ENCODE measurements at places on chromosomes 1 and 21.

DNA sequence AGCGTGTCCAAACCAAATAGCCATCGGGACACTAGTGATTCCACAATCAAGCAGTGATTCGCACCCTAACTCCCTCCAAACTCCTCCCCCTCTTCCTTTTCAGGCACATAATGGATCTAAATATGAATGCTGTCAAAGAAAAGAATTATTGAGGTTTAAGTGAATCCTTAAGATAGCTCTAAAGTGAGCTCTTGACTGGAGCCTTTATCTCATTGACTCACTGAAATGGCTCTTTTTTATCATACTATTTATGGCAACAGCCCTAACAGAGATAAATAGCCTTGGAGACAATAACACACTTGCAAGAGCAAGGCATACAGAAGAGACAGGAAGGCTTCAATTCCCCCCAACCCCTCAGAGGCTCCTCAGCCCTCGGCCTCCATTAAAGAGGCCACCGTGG is 143.3 kb downstream of the PLXNA2 start:
- no peak for DNase-seq

DNA sequence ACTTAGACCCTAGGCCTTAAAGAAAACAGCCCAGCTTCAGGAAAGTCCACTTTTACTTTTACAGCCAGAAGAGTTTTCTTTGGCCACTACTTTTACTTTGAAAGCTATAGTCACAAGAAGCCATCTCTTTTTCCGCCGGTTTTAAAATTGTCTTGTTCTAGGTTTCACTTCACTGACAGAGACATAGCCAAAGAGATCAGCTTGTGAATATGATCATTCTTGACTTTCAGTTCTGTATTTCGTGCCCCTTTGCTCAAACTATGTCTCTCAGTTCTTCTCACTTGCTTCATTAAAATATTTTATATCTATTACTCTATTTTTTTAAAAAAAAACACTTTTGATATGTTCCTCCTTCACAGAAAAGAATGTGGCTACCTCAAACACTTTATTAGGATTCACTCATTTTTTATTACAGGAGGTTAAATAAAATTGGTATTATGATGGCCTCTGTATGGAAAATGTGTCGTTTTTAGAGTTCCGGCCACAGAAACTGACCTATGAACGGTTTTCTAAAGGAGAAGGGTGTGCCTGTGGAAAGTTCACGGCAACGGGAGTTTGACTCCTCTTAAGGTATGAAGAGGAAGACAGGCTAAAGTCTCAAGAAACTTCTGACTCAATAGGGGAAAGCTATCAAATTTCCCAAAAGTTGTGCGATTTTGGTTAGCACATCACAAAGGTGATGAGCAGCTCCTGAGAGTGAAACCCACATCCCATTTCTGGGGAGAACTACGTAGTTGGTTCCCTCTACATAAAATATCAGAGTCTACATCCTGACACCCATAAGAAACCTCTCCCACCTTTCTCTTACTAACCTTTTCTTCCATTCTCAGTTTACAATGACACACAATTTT is 1.2 kb downstream of the MCOLN2 start:
- DNase-seq: no peak

GRCh38 chr1:30677471-30677870 is 45.9 kb downstream of the MATN1 start:
- DNase-seq: no peak

DNA sequence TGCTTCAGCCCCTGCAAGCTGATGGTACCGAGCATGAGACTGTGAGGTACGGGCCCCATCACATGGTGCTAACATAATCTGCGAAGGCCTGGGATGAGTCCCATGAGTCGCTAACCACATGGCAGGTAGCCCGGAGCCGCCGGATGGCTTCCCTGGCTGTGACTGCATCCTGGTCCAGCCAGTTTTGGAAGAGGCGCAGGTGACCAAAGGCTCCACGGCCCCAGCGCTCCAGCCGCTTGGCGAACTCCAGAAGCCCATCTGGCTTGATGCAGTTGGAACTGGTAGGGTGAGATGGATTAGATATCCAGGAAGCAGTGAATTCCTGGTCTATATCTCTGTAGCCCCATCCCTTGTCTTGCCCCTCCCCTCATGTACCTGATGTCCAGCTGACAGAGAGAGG is 24.6 kb downstream of the LRRC41 start:
- DNase-seq: no peak

GRCh38 chr1:165109013-165109412 is 247.5 kb downstream of the LMX1A start:
- no peak for DNase-seq

DNA sequence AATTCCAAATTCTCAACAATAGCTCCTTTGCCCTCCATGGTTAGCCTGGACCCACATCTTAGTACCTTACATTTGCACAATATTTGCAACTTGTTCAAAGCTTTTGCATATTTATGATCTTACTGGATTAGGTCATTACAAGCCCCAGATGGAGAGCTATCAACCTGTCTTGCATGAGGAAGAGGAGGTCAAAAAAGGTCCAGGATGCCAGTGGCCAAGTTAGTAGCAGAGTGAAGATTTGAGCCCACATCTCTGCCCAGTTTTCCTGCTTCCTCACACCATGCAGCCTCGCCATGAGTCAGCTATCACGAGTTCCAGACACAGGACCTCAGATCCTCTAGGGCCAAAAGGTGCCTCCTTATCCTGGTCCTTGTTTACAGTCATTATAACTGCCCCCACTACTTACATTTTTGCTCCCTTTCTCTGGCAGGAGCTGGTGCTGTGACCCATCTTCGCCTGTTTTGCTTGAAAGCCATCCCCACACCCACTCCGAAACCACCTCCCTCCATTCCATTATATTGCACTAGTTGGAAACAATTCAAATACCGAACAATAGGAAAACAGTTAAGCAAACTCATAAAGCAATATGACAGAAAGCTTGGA is 5.0 kb upstream of the AHCYL1 start:
- no peak for DNase-seq

- no peak for DNase-seq
Measured at GRCh38 chr1:241503444-241503843, 16.1 kb downstream of the FH start.

DNA sequence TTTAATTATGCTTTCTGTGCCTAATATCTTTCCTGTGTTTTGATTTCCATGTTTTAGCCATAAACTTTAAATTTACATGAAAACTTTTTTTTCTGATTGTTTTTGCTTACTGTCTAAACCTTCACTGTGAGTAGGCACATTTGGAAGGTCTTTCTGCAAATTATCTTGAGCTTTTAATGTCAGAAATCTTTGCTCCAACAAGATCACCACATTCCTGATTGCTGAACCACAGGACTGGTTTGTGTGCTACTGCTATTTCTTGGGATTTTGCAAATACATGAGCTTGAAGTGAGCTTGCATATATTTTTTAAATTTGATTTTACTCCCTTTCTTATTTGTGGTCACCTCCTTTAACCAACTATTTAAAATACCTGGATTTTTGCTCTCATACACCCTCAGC is 61.3 kb downstream of the PTBP2 start:
- no peak for DNase-seq

- no peak for DNase-seq
Measured at GRCh38 chr1:214259353-214259977, 21.5 kb upstream of the SMYD2 start.

DNA sequence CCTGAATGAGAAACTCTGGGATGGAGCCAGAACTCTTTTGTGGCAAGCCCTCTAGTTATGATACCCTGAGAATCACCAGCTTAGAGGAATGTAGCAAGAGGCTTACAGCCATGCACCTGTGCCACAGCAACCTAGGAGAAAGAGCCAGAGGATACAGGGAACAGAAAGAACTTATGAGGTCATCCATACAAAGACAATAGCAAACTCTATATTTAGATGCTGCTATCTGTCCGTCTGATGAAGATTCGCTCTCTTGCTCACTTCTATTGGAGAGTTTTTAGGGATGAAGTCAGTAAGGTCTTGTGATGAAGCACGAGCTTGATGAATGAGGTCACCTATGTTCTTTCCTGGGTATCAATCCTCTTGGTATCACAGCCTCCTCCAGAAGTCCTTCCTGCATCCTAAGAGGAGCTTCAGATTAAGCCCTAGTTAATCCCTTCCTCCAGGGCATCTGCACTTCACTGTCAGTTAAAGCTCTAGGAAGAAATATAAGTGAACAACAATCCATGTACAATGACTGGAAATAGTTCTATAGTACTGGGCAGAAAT is 185.6 kb downstream of the DAB1 start:
- no peak for DNase-seq

GRCh38 chr1:119636491-119637089 is 11.5 kb downstream of the ZNF697 start:
- DNase-seq: no peak

DNA sequence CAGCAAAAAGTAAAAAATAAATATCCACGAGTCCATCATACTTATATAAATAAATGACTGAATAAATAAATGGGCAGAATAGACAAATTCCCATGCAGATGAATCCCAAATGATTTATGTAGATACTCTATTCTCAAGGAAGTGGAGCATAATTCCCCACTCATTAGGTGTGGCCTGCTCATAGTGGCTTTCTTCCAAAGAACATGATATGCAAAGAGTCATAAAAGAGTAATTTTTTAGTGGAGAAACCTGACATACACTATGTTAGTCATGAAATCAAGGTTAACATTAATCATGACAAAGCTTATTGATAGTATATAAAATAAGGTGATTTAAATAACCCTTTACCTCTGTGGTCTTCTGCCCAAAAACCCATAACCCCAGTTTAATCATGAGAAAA is 298.9 kb downstream of the DPYD start:
- DNase-seq: no peak

DNA sequence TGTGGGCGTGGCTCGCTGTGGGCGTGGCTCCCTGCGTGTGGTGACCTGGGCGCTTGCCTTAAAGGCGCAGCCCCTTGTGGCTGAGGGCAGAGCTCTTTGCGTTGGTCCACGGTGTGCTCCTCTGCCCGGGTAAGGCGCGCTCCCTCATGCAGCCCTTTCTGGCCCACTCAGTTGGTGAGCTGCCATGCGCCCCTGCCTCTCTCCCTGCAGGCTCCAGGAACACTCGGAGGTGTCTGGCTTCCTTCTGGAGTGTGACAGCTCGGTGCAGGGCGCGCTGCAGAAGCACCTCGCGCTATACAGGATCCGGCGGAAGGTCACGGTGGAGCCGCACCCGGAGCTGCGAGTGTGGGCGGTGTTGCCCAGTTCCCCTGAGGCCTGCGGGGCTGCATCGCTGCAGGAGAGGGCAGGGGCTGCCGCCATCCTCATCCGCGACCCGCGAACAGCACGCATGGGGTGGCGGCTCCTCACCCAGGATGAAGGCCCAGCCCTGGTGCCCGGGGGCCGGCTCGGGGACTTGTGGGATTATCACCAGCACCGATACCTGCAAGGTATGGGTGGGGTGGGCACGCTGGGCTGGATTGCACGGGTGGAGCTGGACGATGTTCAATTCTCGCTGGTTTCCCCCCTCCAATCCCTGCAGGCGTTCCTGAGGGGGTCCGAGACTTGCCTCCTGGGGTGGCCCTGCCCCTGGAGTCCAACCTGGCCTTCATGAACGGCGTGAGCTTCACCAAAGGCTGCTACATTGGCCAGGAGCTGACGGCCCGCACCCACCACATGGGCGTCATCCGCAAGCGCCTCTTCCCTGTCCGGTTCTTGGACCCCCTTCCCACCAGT is 9.1 kb downstream of the IBA57 start:
- no peak for DNase-seq

GRCh38 chr1:204709960-204710912 is 24.7 kb upstream of the LRRN2 start:
- DNase-seq: no peak

DNA sequence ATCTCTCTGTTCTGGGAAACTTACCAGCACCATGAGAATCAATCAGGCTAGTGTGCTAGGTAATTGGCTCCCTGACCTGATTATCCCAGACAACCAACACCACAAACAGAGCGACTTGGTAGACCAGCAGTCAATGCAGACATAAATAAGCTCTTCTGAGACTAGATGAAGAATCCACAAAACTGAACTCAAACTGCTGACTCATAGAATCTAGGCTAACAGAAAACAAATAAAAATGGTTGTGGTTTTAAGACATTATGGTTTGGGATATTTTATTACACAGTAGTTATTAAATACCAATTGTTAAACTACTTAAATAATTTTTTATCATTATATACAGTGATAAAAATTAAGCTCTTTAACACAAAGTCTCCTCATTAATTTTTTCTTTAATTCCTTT is 535.7 kb downstream of the COL11A1 start:
- DNase-seq: no peak

- DNase-seq: no peak
Measured at GRCh38 chr21:14114251-14114650, 96.5 kb downstream of the LIPI start.

- DNase-seq: no peak
Measured at GRCh38 chr1:156704930-156705320, 458 bp downstream of the CRABP2 start.

DNA sequence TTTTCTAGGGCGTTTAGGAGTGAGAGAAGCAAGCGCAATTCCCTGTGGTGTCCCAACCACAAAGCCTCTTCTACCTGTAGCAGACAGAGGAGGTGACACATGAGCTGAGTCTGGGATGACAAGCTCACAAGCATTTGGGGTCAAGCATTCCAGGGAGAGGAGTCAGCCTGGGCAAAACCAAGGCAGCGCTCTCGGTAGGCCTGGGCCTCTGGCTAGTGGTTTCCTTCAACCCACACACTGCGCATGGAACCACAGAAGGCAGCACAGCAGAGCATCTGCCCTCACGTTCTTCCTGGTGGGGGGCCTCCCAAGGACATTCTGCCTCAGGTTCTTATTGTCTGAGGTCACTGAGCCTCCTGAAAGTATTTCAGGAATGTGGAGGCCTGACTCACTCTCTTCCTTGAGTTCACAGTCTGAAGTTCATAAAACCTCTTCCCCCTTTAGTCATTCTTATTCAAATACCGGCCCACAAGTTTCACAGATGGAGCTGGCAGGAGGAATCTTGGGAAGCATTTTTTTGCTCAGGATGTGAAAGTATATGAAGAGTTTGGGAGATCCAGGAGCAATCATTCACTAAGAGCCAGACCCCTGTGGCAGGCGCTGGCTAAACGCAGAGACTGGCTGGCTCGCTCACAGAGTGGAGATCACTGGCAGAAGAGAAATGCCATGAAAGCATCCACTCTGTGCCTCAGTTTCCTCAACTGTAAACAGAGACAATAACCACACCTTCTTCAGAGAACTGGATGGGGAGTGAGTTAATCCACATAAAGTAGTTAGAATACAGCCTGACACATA is 26.8 kb downstream of the CCN1 start:
- DNase-seq: no peak

DNA sequence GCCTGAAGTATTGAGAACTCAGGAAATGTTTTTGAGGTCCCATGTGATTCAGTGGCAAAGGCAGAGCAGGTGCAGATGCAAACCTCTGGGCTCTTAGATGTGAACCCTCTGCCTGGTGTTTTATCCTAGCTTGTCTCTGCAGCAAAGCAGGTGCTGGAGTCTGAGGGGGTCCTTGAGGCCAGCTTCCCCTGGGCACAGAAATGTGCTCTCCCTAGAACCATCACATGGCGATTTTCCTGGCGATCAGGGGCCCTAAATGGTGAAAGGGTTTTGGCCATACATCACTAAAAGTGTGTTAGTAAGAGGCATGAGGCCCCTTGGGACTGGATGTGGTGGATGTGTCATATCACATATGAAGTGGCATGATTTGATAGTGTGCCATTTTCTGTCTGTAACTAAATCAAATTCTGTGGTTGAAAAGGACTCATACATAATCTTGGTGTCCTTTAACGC is 144.8 kb downstream of the ST6GALNAC3 start:
- no peak for DNase-seq

- DNase-seq: no peak
Measured at GRCh38 chr1:86396498-86396890, 371 bp upstream of the ODF2L start.

- DNase-seq: no peak
Measured at GRCh38 chr1:145999321-146000024, 3.1 kb upstream of the TXNIP start.
